NB4 (cell line): ENCODE measurements at places on chromosomes 7 and 10.

DNA sequence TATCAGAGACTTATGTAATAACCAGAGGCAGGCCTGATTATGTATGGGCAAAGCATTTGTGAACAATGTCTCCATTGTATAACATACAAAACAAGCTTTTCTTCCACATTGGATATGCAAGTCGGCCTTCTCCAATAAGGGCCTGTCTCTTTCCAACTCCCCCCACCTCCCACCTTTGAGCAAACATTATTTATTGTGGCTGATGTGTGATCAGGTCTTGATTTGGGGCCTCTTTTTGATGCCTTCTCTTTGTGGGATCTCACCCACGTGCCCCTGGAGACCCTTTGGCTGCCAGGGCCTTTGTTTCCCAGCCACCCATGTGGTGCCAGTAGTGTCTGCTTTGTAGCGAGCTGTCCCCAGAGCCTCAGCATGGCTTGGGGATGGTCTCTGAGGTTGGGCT is 53.0 kb downstream of the TCF7L2 start:
- DNase-seq, result no peak

GRCh38 chr10:61480208-61480607 is 27.0 kb upstream of the TMEM26 start:
- DNase-seq, result no peak

GRCh38 chr10:114709984-114710383 is 51.9 kb upstream of the ABLIM1 start:
- DNase-seq, result no peak

DNA sequence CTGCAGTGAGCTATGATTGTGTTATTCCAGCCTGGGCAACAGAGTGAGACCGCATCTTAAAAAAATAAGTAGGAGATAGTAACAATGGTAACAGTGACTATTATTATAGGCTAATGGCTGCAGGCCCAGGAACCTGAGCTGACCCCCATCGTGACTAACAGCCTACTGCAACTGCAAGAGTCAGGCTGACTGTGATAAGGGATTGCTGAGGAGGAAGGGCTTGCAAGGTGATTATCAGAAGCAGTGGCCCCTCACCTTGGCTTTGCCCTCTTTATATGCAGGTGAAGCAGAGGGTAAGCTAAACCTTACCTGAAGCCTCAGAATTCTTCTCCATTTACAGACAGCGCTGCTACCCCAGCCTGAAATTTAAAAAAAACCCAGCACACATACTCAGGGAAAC is 83.9 kb upstream of the SDK1 start:
- DNase-seq, result no peak

DNA sequence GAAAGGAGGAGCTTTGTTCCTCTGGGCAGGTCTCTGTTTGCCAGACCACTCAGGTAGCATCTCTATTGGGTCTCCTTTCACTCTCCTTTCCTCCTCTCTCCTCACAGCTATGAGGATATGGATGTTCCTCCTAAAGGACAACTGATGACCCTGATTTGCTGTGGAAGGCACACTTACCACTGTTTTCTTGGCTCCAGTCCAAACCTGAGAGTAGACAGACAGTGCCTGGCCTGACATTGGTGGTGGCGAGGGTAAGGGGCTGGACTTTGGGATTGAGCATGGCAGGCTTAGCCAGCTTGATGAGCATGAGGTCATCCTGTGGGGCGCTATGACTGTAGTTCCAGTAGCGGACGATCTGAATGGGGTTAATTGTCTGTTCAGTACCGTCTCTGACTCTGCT is 3.6 kb downstream of the PRSS37 start:
- no peak for DNase-seq

- DNase-seq, result no peak
Measured at GRCh38 chr7:91346426-91346825, 82.2 kb downstream of the FZD1 start.

DNA sequence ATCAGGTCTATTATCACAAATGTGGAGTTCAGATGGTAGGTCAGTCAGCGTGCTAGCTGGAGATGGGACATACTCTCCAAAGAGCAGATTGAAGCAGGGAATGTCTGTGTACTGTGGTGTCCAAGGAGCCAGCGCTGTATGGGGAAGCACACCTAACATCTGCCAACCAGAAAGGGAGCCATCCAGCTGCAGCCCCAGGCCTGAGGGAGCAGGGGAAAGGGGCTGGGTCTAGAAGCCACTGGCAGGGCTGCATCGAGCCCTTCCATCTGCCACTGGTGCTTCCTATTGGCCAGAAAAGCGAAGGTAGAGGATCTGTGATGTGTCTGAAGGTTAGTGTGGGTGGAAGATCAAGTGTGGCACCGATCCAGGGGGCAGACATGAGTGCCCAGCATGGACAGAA is 8.0 kb upstream of the RAMP3 start:
- DNase-seq, result no peak

DNA sequence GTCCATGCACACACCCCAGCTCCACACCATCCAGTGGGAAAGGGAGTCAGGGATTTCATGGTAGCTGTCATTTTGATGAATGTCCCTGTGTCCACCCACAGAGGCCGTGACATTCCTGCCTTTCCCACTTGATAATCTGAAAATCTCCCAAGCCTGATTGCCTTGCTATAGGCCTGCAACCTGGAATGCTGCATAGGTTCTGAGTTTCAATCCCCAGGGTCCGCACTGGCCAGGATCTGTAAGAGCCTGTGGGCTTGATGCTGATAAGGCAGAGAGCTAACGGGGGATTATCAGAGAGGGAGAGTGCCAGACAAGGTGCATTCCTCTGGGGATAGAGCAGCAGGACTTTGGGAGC is 57.5 kb downstream of the RBM20 start:
- no peak for DNase-seq

- peak; percentile 46 for DNase-seq
Measured at GRCh38 chr10:49362596-49363260, 33.2 kb downstream of the DRGX start.

DNA sequence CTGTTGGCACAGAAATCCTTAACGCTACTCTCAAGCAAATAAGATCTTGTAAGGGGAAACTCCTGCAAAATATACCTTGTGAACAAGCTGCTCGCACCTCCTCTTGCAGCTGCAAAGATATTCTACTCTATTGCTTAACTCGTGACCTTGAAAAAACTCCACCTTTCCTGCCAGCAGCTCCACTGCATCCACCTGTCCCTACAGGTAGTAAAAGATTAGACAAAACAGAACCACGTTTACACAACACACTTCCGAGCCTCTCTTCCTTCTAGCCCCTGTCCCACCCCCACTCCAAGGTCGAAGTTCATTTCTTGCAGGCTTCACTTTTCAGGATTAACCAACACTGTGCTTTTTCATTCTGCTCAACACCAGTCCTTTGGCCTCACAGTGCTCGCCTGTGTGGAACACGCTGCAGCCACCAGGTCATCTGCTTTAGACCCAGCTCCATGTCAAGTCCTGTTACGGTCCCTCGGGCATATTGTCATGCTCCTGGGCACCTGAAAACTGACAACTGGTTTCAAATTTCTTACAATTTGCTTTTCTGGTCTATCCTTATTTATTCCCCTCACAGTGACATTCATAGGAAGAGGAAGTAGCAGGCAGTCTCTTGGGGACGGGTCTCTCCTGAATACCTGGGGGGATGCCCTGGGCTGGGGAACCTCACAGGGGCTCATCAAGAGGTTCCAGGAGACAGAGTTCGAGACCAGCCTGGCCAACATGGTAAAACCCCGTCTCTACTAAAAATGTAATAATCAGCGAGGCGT is 165.8 kb upstream of the KLF14 start:
- DNase-seq, result no peak

- no peak for DNase-seq
Measured at GRCh38 chr10:72026278-72027111, 61.9 kb downstream of the SPOCK2 start.

DNA sequence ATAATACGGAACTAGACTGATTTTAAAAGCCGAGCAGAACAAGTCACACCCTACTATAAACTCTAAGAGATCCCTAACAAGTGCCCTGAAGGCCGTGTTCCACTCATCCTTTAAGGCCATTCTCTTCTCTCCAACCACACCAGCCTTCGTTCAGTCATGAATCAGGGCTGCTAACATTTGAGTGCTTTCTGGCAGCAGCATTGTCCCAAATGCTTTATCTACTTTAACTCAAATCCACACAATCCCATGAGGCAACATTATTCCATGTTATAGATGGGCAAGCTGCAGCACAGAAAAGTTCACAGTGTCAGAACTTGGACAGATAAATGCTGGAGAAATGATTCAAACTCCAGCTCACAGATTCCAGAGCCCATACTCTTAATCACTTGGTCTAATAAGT is 73.5 kb downstream of the MALSU1 start:
- no peak for DNase-seq

GRCh38 chr7:101557978-101558741 is 70.9 kb downstream of the MYL10 start:
- DNase-seq, result no peak
